Nephron progenitor cell (in vitro differentiated cells): ENCODE measurements at places on chromosomes 6 and 20.

- H3K36me3 ChIP-seq: no peaks in the 10 kb centered on the region
- H3K27ac ChIP-seq: no peak overlapping the region
- no peak overlapping the region for H3K4me3 ChIP-seq
- H3K27me3 ChIP-seq: no peaks in the 10 kb centered on the region
- H3K4me1 ChIP-seq: peaks cover 23% of the 10 kb centered on the region
These were observed 18.5 kb downstream of the BTBD3 start for GRCh38 chr20:11936157-11936556.

GRCh38 chr20:40497899-40498691, 190.9 kb downstream of the MAFB start:
- no peaks in the 10 kb centered on the region for H3K36me3 ChIP-seq
- H3K4me3 ChIP-seq: no peak overlapping the region
- H3K4me1 ChIP-seq: peaks cover 16% of the 10 kb centered on the region
- H3K27me3 ChIP-seq: peaks cover 16% of the 10 kb centered on the region

DNA sequence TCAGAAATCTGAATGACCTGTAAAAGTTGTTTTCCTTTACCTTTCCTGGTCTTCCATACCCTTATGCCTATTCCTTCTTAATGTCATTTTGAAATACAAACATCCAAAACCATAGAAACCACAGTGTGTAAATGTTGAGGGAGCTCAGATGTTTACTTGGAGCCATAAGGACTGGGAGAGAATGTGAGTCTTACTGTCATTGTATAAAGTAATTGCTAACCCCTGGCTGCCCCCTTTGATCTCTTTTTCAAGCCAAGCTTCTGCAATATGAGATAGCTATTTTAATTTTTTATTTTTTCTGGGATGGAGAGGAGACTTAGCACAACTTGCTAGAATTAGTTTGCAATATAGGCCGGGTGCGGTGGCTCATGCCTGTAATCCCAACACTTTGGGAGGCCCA, 124.4 kb upstream of the AKIRIN2 start:
- no peak overlapping the region for H3K27ac ChIP-seq
- H3K27me3 ChIP-seq: peaks cover 20% of the 10 kb centered on the region
- peaks cover 5% of the 10 kb centered on the region for H3K36me3 ChIP-seq
- no peak for DNase-seq

DNA sequence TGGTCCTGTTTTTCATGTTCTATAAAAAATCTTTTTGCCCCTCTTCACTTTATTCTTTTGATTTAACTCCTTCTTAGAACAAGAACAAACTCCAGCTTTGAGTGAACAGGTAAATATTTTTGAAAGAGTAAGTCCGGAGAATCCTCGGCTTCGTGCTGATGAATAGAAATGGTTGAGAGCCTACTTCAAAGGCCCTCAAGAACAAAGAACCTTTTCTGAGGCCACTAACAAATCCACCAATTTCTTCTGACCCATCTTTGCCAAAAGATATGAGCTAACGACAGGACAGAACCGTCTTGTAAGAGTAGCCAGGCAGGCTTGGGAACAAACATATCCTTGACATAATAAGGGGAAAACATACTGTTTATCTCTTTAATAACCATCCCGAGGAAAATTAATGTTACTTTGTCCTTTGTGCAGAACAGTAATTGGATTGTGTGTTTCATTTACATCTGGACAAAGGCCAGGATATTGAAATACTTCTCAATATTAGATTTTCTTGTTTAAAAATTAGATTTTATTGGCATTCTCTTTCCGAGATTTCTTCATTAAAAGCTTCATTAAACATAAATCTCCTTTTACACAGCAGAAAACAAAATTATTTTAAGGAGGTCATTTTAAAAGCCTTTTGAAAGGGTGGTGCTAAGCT, 52.9 kb downstream of the NOX3 start:
- no peak for DNase-seq
- H3K27me3 ChIP-seq: peaks cover 5% of the 10 kb centered on the region
- H3K36me3 ChIP-seq: no peaks in the 10 kb centered on the region
- no peak overlapping the region for H3K27ac ChIP-seq
- no peak overlapping the region for H3K4me3 ChIP-seq
- H3K4me1 ChIP-seq: peaks cover 36% of the 10 kb centered on the region

DNA sequence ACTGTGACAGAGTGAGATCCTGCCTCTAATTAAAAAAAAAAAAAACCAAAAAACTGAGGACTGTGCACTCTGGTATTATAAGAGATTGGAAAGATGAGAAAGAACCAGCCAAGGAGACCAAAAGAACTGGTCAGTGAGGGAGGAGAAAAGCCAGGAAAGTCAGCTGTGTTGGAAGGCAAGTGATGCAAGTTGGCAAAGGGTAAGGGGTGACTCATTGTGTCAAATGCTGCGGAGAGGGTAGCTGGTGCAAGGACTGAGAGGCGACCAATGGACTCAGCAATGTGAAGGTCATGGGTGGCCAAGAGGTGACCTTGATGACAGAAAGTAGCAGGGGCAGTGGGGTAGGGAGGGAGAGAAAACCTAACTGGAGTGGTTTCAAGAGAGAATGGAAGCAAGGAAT, 27.4 kb upstream of the LRRN4 start:
- DNase-seq: no peak
- H3K4me1 ChIP-seq: no peaks in the 10 kb centered on the region
- H3K36me3 ChIP-seq: peaks cover 2% of the 10 kb centered on the region
- H3K4me3 ChIP-seq: no peak overlapping the region
